ENCODE measurements at places on chromosomes 7 and 10.

- peak; percentile 76 for DNase-seq
Measured at GRCh38 chr10:102352066-102352715, 43.3 kb upstream of the NFKB2 start.

DNA sequence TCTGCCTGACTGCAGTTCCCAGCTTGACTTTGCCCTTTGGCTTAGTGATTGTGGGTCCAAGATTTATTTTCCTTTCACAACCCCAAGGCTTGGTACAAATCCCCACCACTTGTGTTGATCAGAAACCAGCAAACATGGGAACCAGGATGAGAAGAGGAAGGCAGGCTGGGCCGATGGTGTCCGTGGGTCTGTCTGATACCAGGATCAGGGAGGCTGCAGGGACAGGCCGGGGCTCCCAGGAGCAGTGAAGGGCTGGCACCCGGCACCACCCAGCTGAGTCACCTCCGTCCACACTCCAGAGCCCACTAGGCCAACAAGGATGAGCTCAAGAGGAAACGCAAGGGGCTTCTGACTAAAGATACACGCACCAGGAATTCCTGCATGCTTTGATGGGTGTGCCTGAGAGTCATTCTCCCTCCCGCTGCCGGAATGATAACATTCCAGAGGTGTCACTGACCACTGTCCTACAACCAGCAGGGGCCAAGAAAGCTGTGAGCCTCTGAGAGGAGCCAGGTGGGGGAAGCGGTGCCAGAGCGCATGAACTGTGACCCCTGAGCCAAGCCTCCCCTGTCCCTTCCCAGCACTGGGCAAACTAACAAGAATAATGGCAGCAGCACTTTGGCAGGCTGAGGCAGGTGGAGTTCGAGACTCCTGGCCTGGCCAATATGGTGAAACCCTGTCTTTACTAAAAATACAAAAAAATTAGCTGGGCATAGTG is 29.2 kb upstream of the PROSER2 start:
- peak; percentile 54 for DNase-seq

DNA sequence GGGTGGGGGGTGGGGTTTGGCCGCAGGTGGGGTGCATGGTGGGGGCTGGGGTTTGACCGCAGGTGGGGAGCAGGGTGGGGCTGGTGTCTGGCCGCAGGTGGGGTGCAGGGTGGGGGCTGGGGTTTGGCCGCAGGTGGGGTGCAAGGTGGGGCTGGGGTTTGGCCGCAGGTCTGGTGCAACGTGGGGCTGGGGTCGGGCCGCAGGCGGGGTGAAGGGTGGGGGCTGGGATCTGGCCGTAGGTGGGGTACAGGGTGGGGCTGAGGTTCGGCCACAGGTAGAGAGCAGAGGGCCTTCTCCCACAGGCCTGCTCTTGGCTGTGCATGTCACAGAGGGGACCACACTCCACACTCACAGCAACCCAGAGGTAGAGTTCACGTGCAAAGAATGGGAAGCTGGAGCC is 586.6 kb downstream of the PTPRN2 start:
- no peak for DNase-seq

- DNase-seq: no peak
Measured at GRCh38 chr7:89023877-89024276, 228.3 kb upstream of the TEX47 start.

- no peak for DNase-seq
Measured at GRCh38 chr10:32846974-32847373, 111.1 kb downstream of the ITGB1 start.

GRCh38 chr10:113320211-113320610 is 232.6 kb upstream of the HABP2 start:
- DNase-seq: no peak

DNA sequence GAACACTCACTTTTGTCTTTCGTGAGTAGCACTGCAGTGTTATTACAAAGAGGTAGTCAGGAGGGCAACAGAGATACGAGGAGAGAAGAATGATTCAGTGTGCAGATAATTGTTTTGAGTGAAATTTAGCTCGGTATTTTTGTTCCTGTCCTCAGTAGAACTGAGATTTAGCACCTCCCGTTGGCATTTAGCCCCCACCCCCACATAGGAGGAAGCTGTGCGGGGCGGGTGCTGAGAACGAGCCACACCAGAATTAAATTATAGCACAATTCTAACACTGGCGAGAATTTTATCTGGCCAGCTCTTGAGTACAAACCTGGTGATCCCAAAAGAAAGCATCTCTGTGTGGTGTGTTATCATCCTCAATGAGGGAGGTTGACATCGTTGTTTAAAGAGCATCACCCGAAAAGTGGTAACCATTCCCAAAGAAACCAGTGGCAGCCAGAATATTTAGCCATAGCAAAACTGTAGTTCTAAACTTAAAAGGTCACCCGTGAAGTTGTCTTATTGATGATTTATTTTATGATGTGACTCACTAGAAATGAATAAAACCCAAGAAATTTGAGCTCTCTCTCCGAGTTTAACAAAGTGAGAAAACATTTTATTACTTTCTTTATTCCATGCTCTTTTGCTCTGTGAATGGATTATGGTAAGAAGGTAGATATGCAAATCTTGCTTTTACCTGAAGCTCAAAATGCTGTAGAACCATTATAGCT is 612.2 kb downstream of the SUGCT start:
- peak; percentile 32 for DNase-seq

DNA sequence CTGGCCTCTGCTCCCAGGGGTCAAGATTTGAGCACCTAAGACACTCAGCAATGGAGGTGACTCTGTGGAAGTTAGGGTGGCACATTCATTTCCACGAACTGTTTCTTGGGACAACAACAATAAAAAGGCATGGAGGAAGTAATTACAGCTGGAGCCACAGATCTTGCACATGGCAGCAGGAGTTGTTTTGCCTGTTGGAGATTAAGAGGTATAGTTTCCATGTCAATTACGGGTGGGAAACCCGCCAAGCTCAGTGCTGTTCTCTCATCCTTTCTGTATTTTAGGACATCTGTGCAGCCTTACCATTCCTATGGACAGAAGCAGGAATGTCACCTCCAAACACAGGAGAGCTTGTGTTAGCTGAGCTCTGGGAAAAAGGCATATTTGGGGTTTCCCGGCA is 201.2 kb downstream of the SNX10 start:
- no peak for DNase-seq

DNA sequence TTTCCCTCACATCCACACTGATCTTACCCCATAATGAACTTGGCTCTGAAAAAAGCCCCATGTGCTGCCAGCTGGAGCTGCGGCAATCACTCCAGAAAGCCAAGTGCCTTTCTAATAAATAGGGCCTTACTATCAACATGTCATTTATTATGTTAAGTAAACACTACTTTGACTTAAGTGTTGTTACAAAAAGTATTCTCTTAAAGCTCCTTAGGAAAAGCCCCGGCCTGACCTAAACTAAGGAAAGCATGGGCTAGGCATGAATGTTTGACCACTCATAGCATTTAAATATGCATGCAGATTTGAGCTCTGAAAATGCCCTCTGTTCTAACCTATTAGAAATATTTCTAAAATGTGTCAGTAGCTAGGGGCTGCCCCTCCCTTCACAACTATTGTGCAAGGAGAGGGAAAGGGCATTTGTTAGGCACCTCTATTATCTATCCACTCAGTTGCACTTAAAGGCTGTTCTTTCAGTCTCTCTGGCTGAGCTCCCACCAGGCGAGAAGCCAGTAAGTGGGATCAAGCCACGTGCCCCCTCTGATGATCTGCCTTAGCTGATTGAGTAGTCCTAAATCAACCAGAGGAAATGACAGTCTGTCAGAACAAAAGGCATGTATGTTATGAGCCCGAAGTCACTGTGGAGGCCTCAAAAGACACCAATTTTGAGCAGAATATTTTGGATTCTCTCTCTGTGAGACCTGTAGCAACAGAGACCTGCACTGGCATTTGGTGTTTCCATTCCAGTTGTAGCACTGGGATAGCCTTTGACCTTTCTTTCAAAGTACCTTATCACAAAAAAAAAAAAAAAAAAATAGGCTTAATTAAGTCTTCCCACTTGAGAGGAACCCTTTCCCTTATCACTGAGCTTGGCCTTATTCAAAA is 77.1 kb downstream of the ITGB8 start:
- DNase-seq: peak; percentile 61

DNA sequence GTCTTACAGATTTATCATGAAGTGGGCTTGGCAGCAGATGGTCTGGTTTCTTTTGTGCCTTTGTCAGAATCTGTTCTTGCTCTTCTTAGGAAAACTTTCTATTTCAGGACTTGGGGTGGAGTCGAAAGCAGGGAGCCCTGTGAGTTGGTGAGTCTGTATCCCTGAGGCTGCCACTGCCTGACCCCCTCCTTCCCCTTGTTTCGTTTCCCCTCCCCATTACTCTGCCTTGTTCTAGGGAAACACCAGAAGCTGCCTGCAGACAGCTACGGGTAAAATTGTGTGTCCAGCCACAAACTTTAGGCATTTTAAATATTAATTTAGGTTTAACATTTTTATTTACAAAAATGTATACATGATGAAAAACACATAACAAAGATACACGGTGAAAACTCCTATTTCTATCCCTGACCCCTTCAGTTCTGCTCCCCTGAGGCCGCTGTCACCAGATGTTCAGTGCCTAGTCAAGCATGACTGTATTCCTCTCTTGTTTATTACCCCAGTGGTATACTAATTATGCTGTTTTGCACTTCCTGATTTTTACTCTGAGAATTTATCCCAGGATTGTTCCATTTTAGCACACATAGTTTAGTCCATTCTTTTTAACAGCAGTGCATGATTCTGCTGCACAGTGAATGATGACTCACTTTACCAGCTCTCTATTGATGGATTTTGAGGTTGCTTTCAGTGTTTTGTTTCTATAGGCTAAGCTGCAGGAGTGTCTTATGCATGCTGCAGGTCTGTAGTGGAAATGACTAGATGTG is 9.1 kb downstream of the TSPAN14 start:
- peak; percentile 63 for DNase-seq

DNA sequence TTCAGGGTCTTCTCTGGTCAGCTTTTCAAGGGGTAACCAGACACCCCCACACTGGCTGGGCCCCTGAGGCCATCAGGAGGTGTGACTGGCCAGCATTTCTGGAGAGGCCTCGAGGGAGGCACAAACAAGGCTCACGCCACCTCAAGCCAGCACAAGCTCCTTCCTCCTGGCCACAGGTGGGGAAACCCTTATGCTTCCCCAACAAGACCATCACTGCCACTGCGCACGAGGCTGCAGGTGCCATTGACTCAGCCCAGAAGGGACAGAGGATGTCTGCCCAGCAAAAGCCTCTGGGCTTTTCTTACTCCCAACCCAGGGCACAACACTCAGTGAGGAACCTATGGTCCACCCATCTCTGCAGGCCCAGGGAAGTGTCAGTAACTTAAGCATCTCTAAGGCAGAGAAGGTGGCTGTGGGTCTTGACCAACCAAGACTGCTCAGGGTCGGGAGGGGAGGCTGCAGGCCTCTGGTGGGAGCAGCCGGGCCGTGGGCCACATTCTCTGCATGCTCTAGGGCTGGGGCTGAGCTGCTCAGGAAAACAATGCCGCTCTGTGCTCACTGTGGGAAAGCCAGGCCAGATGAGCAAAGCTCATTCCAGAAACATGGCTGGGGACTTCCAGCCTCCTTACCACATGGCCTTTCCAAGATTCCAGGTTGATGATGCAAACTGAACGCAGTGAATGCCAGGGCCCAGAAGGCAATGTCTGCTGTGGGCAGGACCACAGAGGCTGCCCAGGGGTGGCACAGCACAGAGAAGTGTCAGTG is 24.2 kb upstream of the RASSF4 start:
- DNase-seq: peak; percentile 79

- DNase-seq: no peak
Measured at GRCh38 chr7:153529100-153529499, 523.1 kb upstream of the DPP6 start.

DNA sequence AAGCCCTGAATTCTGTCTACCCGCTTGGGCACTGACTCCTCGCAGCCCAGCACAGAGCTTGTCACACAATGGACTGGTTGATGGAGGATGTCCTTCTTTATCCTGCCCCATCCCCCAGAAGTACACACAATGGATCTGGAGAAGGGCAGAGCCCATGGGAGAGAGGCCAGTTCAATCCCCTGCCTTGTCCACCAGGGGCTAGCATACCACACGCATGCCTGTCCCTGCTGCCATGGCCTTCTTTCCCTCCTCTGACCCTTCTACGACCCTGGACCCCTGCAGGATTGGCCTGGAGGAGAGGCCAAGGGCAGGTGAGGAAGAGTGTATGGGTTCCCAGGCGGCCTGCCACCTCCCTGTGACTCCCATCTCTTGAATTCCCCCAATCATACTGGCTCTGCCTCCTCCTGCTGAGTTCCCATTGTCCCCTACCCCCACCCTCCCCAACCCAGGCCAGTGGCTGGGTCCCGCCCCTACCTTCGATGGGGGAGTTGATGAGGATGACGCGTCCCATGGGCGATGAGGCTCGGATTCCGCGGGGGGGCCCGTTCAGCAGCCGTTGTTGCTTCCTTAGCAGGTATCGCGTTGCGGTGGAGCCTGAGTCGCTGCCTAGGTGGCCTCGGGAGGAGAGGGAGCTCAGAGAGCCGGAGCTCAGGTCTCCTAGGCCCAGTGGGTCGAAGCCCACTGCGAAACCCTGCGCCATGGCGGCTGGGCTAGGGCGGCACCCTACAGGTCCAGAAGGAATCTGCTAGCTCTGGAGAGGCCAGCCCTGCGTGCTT is 1.2 kb downstream of the PDZD7 start:
- no peak for DNase-seq

- DNase-seq: no peak
Measured at GRCh38 chr10:17220652-17221100, 7.4 kb upstream of the VIM start.

- no peak for DNase-seq
Measured at GRCh38 chr7:157845203-157845835, 508.5 kb downstream of the DNAJB6 start.

DNA sequence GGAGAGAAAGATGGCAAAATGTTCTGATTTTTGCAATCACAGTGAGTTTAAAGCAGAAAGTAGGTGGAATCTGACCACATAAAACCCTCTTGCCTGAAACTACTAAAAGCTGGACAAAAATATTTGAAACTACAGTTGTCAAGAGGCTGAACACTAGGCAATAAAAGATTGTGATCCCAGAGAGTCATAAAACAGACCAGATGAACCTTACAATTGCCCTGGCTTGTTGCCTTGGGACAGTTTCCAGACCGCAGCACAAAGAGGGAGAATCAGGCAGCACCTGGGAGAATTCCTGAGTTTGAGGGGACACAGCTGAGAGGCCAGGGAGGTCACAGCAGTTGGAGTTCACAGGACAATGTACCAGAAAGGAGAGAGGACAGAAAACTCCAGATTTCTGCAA is 107.3 kb upstream of the NANOS1 start:
- DNase-seq: no peak

GRCh38 chr10:33801705-33802104 is 467.2 kb upstream of the NRP1 start:
- DNase-seq: no peak

GRCh38 chr7:17474724-17475344 is 176.4 kb downstream of the AHR start:
- DNase-seq: no peak

GRCh38 chr7:218896-219580 is 26.7 kb downstream of the FAM20C start:
- no peak for DNase-seq

- no peak for DNase-seq
Measured at GRCh38 chr7:97733276-97734161, 1.6 kb downstream of the TAC1 start.

- no peak for DNase-seq
Measured at GRCh38 chr10:19888061-19888660, 71.9 kb downstream of the PLXDC2 start.
